Ovary (tissue), 10 donors: ENCODE measurements at places on chromosomes 11 and 22. TPM values are rescaled to one million over a fixed set of nuclear protein-coding genes. Genes with fewer than 3 reads are reported as not detected.

DNA sequence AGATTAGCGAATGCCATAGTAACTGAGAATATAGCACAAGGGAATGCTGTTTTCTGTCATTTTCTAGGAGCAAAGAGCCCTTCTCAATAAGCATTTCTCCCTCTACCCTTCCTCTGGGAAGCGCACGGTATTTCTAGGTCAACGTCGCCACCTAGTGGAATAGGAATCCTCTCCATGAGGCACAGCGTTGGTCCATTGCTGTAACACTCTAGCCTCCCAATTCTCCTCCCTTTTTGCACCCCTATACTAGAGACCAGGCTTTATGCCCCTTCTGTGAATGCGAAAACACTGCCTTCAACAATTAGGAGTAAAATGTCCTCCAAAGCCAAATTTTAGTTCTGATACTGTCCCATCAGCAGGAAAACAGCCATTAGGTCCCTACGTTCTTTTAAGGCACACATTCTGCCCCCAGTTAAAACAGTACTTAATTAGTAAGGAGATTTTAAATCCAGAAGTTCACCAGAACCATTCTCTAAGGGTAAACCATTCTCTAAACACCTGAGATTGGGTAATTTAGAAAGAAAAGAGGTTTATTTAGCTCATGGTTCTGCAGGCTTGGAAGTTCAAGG is 12.8 kb upstream of the HYLS1 start:
- DNase-seq: peak; percentile 65
- H3K36me3 ChIP-seq: no peaks in the 10 kb centered on the region
- H3K27me3 ChIP-seq: no peaks in the 10 kb centered on the region
- H3K27ac ChIP-seq: no peak overlapping the region
- no peak overlapping the region for H3K4me3 ChIP-seq

DNA sequence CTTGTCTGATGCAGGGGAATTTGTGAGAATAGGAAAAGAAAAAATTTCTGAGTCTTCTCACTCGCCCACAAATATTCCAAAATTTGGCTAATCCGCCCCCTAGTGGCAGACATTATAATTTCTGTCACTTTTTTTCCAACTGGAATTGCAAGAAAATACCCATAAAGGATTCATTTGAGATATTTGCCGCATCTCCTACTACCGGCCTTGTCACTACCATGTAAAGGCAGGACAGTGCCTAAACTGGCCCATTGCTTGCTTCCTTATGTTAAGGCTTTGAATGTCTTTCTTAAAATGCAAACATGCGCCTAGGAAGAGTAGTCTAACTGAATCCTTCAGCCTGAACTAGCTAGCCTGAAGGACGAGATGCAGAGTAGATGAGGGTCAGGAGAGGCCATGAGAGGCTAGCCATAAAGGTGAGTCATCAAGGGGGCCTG is 9.3 kb upstream of the CEP295 start:
- H3K4me3 ChIP-seq: no peak overlapping the region
- no peak for DNase-seq
- H3K27ac ChIP-seq: no peak overlapping the region
- H3K4me1 ChIP-seq: no peaks in the 10 kb centered on the region
- H3K36me3 ChIP-seq: no peaks in the 10 kb centered on the region
- H3K27me3 ChIP-seq: no peaks in the 10 kb centered on the region

DNA sequence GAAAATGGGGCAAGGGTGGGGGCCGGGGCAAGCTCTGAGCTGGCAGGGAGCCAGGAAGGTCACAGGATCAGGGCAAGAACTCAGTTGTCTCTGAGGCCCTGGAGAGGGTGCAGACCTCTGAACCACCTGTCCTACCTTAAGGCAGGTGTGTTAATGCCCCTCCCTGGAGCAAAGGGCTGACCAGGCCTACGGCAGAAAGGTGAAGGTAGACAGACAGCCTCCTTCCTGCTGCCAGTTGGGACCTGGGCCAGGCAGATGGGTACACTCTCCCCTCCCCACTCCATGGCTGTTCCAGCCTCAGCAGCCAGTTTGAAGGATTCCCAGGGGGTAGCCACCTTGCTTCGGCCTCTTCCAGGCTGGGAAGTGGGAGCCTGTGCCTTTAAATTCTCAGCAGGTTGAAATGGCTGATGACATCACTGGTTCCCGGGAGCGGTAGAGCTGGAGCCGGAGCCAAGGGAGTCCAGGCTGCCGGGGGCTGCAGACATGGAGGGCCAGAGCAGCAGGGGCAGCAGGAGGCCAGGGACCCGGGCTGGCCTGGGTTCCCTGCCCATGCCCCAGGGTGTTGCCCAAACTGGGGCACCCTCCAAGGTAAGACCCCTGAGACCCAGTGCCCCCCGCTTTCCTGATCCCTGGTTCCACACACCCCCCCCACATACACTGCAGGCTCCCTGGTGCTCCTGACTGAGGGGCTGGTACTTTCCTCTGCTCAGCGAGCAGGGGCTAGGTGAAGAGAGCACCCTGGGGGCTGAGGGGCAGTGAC is at the start of gene INPP5J:
Gene INPP5J (plus strand): TSS at position 435 of the 760 bp plus-strand sequence. CDS start 49 bp downstream, at position 484.
- no peaks in the 10 kb centered on the region for H3K27me3 ChIP-seq
- peak; percentile 55 for DNase-seq
- H3K27ac ChIP-seq: no peak within 1 kb of the TSS
- peak within 1 kb of the TSS; percentile 36 for H3K4me3 ChIP-seq
- H3K4me1 ChIP-seq: peaks cover 3% of the 10 kb centered on the region

DNA sequence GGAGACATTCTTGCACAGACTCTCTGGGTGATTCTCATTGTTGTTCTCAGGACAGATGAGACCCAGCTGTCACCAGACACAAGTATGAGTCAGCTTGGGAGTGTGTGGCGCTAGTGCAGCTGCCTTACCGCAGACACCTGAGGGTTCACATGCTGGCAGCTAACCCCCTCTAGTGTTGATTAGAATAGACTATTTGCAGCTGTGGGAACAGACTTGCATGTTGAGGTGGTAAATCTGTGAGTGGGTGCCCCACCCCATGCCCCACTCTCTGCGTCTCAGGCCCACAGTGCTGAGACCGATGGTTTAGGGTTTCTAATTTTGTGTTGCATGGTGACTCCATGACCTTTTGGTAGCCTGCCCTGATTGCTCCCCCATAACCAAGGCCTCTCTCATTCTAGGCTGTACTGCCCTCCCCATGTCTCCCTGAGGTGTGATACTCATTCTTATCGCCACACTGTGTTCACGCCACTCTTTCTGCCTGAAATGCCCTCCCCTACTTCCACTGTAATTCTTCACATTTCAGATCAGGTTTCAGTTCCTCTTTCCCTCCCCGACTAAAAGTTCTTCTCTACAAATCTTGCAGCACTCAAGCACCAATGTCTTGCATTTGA is 73.7 kb upstream of the KIRREL3 start:
- no peak overlapping the region for H3K4me3 ChIP-seq
- no peak for DNase-seq
- no peaks in the 10 kb centered on the region for H3K27me3 ChIP-seq
- H3K4me1 ChIP-seq: no peaks in the 10 kb centered on the region
- no peak overlapping the region for H3K27ac ChIP-seq

GRCh38 chr11:1852877-1853276 is at the start of gene LSP1:
LSP1 (plus strand) TSS chr11:1853084; CDS start chr11:1853145, 61 bp downstream.
- no peak within 1 kb of the TSS for H3K4me3 ChIP-seq
- DNase-seq: no peak
- no peaks in the 10 kb centered on the region for H3K27me3 ChIP-seq
- H3K36me3 ChIP-seq: no peaks in the 10 kb centered on the region
- H3K27ac ChIP-seq: no peak within 1 kb of the TSS
- H3K4me1 ChIP-seq: peaks cover 7% of the 10 kb centered on the region

GRCh38 chr11:73537969-73538368 is 59.9 kb downstream of the FAM168A start:
- no peaks in the 10 kb centered on the region for H3K36me3 ChIP-seq
- H3K4me1 ChIP-seq: peaks cover 2% of the 10 kb centered on the region
- no peak overlapping the region for H3K27ac ChIP-seq
- no peak overlapping the region for H3K4me3 ChIP-seq
- no peak for DNase-seq

DNA sequence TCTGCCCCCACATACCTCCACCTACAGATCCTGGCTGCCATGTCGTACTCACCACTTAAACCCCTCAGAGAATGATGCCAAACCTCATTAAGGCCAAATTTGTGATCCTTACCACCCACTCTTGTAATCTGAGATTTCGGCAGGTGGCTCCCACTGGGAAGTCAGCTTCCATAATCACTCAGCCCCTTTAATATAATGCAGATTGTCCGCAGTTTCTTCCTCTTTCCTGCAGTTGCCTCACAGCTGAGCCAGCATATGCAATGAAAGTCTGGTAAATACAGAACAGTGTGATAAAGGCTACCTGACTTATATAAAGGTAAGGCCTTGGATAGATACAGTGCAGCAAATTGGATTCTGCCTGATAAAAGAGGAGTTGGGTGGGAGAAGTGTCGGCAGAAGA is 515.2 kb upstream of the TENM4 start:
- no peak for DNase-seq
- H3K27ac ChIP-seq: no peak overlapping the region
- no peaks in the 10 kb centered on the region for H3K36me3 ChIP-seq
- no peaks in the 10 kb centered on the region for H3K4me1 ChIP-seq

- H3K27ac ChIP-seq: no peak overlapping the region
- no peak for DNase-seq
- no peaks in the 10 kb centered on the region for H3K36me3 ChIP-seq
- no peaks in the 10 kb centered on the region for H3K4me1 ChIP-seq
Observed at GRCh38 chr11:118289401-118289800, 15.1 kb upstream of the CD3E start.

DNA sequence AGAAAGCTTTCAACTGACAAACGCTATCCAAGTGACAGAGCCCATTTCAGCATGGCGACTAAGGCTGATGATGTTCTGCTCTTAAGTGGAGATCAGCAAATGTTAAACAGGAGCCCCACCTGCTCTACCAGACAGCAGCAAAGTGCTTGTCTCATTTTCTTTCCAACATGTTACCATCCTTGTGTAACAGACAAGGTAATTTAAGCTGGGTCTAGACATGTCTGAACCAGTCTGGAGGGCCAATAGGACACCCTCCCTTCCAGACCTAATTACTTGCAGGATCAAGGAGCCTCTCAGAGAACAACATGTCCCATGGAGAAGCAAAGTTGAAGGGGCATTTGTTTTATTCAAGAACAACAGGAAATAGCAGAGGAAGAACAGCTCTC is 3.9 kb upstream of the LMO2 start:
- no peaks in the 10 kb centered on the region for H3K4me1 ChIP-seq
- no peaks in the 10 kb centered on the region for H3K27me3 ChIP-seq
- no peak overlapping the region for H3K4me3 ChIP-seq
- no peaks in the 10 kb centered on the region for H3K36me3 ChIP-seq
- no peak for DNase-seq
- no peak overlapping the region for H3K27ac ChIP-seq

DNA sequence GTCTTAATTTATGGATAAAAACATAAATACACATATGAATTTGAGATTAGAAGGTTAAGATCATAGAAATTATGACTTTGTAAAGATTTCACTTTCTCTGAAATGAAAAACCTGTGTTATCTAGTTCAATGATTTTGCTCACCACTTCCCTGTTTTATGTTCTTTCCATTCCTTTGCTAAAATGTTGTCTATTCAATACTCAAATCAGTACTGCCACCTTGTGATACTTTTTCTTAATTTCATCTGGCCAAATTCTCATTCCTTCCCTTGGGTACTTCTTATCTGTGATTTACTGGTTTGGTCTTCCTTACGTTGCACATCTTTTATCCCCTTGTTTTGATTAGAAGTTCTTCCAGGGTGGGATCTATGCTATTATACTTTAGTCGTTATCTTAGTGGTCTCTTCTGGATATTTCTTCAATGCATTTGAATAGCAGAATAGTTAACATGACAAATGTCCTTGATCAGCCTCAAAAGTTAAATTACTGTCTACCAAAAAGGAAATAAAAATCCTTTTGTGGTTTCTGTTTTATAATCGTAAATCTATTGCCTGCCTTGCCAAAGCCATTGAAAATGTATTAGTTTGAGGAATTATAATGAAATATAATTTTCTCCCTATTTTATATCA is 197.0 kb downstream of the PGR start:
- no peak overlapping the region for H3K27ac ChIP-seq
- H3K36me3 ChIP-seq: no peaks in the 10 kb centered on the region
- H3K4me3 ChIP-seq: no peak overlapping the region
- H3K27me3 ChIP-seq: no peaks in the 10 kb centered on the region
- no peaks in the 10 kb centered on the region for H3K4me1 ChIP-seq
- no peak for DNase-seq

GRCh38 chr22:36838119-36839030 is 21.5 kb upstream of the PVALB start:
- no peaks in the 10 kb centered on the region for H3K27me3 ChIP-seq
- H3K4me1 ChIP-seq: no peaks in the 10 kb centered on the region
- no peak overlapping the region for H3K27ac ChIP-seq
- no peaks in the 10 kb centered on the region for H3K36me3 ChIP-seq

DNA sequence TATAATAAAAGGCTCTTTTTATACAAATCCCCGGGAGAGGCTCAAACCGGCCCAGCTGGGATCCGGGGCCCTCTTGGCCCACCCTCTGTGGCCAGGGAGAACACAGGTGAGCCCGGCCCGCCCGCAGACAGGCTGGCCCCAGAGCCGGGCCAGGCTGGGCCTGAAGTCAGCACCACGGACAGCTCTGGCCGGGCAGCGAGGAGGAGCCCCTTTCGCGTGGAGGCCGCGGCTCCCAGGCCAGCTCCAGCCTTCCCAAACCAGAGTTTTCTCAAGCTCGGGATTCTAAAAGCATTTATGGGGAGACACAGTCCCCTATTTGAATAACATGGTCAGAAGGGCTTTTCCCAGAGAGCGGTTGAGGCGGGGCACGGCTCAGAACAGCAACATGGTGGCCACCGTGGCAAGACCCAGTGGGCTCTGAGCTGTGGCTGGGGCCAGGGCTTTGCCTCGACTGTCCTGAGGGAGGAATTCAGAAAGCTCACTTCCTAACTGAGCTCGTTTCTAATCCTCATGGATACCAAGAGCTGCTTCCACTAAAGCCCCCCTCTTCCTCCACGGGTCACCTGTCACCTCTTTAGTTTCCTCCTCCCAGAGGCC is 115.4 kb downstream of the BRD1 start:
- no peaks in the 10 kb centered on the region for H3K36me3 ChIP-seq
- DNase-seq: no peak
- H3K27me3 ChIP-seq: no peaks in the 10 kb centered on the region
- H3K4me1 ChIP-seq: no peaks in the 10 kb centered on the region
- no peak overlapping the region for H3K4me3 ChIP-seq
- H3K27ac ChIP-seq: no peak overlapping the region

- no peak for DNase-seq
- no peaks in the 10 kb centered on the region for H3K36me3 ChIP-seq
- no peaks in the 10 kb centered on the region for H3K4me1 ChIP-seq
- no peak overlapping the region for H3K27ac ChIP-seq
Observed at GRCh38 chr11:57153448-57153847, 28.3 kb upstream of the LRRC55 start.

GRCh38 chr11:41175304-41175972 is 284.0 kb downstream of the LRRC4C start:
- no peak overlapping the region for H3K27ac ChIP-seq
- no peaks in the 10 kb centered on the region for H3K36me3 ChIP-seq
- no peak overlapping the region for H3K4me3 ChIP-seq
- no peaks in the 10 kb centered on the region for H3K4me1 ChIP-seq
- no peak for DNase-seq
- no peaks in the 10 kb centered on the region for H3K27me3 ChIP-seq

The SHANK3 gene
- total RNA-seq: 15.0 TPM

The TMEM45B gene
- 1.3 TPM for total RNA-seq

The MICAL3 gene
- total RNA-seq: 89.8 TPM

The ACR gene
- not detected for total RNA-seq

The IRAG1 gene
- total RNA-seq: 29.8 TPM

The OR10AG1 gene
- not detected for total RNA-seq
